NCI-H446 treated with DMSO at 0.1 percent for 48 hours (cell line): ENCODE measurements at places on chromosomes 3 and 15.

- no peak for DNase-seq
These were observed 19.9 kb downstream of the RBPMS2 start for GRCh38 chr15:64755427-64755940.

DNA sequence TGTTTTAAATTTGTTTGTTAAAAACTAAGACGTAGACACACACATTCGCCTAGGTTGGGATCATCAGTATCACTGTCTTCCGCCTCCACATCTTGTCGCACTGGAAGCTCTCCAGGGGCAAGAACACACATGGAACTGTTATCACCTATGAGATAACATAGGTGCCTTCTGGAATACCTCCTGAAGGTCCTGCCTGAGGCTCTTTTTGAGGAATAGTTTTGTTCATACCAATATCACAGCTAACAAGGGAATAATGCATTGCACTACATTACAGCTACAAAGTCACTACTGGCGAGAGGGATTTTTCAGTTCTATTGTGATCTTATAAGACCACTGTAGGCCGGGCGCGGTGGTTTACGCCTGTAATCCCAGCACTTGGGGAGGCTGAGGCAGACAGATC, 29.9 kb downstream of the ZWILCH start:
- no peak for DNase-seq

- no peak for DNase-seq
These were observed 24.3 kb upstream of the SUCLG2 start for GRCh38 chr3:67678665-67679064.

- peak; percentile 69 for DNase-seq
These were observed 212.4 kb downstream of the OPA1 start for GRCh38 chr3:193805448-193805847.

- DNase-seq = no peak
These were observed at the start of gene GHSR for GRCh38 chr3:172447611-172448579. GHSR (minus strand) TSS chr3:172448456; CDS start chr3:172448413, 43 bp downstream.

DNA sequence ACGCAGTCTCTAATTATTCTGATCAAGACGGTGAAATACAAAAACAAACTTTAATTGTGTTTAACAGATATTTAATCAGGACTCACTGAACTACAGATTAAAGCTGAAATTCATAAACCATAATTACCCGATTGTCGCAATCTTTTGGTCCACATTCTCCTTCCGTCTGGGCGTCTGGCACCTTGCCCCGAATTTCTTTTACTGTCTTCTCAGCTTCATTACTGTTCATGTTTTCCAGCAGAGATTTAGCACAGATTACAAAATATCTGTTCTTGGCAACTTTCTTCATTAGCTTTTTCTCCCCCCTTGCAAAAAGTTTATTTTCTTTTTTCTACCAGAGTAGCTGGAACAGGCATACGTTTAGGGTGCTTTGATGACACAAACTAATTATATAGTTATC, 271.4 kb downstream of the TIGIT start:
- no peak for DNase-seq

DNA sequence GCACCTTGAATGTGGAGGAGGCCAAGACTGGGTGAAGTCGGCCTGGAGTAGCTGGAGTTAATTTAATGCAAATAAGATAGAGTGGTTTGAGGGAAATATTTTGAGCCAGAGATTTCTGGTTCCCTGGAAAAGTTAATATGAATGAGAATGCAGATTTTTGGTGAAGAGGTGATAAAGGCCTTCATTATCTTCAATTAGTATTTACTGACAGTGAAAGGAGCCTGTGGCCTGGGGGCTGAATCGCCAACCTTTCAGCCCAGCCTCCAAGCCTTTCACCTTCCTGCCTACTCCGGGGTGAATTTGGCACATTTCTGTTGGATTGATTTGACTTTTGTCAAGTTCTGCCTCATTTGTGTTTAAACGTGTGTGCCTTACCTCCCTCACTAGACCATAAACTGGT, 147.8 kb downstream of the SOX2 start:
- DNase-seq = no peak

- DNase-seq = no peak
These were observed 25.5 kb upstream of the APOD start for GRCh38 chr3:195609229-195609628.

DNA sequence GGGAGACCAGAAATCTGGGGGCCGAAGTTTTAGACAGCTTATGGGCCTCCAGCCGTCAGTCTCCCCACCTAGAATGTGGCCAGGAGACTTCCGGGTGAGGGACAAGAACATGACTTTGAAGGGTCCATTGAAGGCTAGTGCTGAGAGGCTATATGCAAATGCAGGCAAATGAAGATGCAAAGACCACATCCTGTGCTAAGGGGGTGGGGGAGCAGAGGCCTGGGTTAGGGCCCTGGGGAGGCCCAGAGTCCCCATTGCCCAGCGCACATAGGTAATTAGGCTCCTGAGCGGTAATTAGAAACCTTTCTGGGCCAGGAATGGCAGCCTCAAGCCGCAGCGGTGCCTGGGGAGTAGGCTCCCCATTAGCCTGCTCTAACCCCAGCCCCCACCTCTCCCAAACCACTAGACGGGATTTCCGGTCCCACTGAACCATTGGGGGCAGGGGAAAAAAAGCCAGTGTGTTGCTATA, 6.8 kb downstream of the CSK start:
- no peak for DNase-seq

DNA sequence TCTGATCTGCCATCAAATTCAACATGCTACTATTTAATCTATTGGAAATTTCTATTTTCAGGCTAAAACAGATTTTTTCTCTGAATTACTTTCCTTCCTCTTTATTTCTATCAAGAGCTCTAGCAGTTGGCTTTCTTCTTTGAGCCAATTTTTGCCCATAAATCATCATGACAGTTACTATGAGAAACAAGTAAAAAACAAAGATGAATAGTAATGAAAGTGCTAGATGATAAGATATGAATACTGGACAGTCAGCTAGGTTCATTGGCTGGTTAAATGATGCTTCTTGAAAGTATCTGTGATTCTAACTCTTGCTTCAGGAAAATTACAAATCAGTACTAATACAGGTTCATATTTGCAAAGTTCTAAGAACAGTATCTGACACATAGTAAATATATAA, 38.6 kb upstream of the NANOGP8 start:
- DNase-seq = no peak

- no peak for DNase-seq
These were observed 601.6 kb downstream of the UNC13C start for GRCh38 chr15:54579855-54580254.

GRCh38 chr15:70830615-70831014, 23.3 kb downstream of the LARP6 start:
- DNase-seq = no peak

DNA sequence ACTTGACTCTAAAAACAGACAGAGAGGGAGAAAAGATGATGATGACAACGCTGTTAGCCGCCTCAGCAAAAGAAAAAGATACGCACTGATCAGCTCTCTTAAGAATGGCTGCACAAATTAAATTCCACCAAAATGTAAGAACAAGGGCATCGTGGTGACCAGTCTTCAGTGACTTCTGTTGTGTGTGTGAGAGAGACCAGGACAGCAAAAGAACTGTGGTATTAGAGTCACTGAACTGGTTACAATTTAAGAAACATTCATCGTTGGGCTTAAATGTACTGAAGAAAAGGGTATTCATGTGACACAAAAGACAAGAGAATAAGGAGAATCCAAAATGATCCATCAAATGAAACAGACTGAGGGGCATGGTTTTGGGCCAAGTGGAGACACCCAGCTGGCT, 86.5 kb downstream of the SUCLG2 start:
- DNase-seq = no peak

DNA sequence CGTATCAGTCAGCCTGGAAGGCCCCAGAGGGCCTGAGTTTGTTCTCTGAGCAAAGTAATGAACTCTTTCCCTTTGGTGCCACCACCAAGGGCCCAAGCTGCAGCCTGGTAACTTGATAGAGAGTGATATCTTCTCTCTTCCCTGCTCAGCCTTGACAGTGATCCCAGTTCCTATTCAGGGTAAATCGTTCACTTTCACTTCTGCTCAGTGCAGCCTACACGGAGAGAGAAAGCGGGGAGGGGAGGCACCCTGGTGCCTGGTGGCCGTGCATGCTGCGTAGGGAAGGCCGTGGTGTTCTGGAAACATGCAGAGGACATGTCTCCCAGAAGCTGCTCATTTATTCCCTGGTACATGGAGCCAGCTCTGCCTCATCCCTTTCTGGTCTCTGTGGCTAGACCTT, 54.9 kb downstream of the KIF9 start:
- DNase-seq = no peak

DNA sequence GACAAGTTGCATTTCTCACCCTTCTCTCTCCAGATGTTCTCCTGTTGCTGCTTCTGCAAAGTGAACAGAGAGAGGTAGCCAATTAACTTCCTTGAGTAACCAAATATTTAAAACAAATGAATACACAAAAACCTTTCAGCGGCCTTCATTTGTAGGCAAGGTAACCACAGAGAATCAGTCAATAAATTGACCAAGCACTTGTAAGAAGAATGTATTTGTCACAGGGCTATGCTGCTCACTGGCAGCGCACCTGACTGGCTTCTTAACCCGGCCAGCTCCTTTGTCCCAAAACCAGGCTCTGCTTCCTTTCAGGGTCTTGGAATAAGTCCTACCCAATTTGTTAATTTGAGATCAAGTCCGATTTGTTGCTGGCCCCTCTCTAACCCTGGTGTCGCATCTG, 43.5 kb upstream of the STXBP5L start:
- no peak for DNase-seq

- DNase-seq = no peak
These were observed 13.9 kb downstream of the FAM3D start for GRCh38 chr3:58652624-58653023.

GRCh38 chr3:153339065-153339464, 177.0 kb downstream of the RAP2B start:
- DNase-seq = no peak

DNA sequence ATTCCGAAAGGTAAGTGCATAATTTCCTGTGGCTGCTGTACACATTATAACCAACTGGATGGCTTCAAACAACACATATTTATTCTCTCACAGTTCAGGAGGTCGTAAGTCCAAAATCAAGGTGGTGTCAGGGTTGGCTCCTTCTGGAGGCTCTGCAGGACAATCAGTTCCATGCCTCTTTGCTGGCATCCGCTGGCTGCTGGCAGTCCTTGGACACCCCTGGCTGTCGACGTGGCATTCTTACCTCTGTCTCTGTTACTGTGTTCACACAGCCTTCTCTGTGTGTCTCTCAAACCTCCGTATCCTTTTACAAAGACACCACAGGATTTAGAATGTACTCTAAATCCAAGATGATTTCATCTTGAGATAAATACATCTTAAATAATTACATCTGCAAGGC, 398.8 kb upstream of the ATP10A start:
- no peak for DNase-seq

GRCh38 chr3:17367171-17367570, 375.3 kb downstream of the TBC1D5 start:
- no peak for DNase-seq

- no peak for DNase-seq
These were observed 74.0 kb upstream of the TERB2 start for GRCh38 chr15:44882499-44882968.

GRCh38 chr3:146732325-146732724, 127.2 kb upstream of the PLSCR5 start:
- DNase-seq = no peak

- DNase-seq = no peak
These were observed 116.1 kb upstream of the DNAJC19 start for GRCh38 chr3:181105646-181106045.

- no peak for DNase-seq
These were observed 55.2 kb upstream of the SMAD6 start for GRCh38 chr15:66646799-66647198.

GRCh38 chr3:195032955-195033354, 238.0 kb downstream of the XXYLT1 start:
- DNase-seq = no peak

DNA sequence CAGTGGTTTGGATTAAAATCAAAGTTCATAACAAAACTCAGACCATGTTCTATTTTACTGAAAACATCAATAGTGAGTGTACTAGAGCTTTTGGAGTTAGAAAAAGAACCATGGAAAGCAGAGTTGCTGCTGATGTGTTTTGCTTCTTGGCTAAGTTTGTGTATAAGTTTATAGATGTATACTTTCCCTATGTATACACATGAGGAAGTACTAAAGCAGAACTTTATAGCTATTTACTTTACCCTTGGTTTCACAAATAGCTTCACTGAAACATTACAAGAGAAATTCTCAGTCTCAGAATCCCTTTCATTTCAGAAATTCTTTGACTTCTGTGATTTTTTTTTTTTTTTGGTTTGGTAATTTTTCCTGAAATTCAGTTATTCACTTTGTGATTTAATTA, 229.0 kb downstream of the PTPRG start:
- DNase-seq = no peak

DNA sequence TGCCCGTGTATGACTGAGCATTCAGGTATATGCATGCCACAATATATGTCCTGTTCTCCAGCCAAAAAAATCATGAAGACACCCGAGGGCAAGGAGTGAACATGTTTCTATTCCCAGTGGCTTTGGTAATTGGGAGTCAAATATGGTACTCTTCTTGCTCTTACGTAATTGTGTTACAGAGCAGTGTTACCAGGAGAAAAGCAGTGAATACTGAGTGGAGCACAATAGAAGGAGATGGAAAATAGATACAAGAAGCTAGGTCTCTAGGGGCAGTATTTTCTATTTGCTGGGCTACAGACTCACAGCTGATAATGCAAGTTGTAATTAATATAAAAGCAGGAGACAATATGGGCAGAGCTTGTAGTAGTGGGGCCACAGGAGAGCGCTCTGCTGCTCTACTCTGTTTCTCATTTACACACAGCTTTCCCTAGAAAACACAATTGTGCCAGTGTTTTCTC, 13.2 kb downstream of the MEIS2 start:
- DNase-seq = no peak

DNA sequence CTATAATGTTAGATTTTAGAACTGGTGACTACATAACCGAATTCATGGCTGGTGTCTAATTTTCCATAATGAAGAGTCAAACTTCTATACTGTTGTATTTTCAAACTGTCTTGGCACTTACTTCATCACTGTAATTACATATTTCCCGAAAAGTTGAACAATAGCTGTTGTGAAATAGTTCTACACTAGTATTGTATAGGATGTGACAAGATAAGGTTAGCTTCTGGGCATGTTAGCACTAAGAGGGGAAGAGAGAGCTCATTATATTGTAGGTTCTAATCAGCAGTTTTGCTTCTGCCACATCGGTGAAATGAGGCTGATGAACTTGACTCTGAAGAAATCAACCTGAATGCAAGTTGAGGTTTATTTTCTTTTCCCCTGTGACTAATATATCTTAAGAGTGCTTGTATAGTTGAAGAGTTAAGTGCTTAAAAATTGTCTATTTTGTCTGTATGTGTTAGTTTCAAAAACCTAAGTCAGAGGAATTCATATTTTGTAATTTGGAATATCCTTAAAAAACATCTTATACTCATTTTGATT, 8.9 kb downstream of the GYG1 start:
- no peak for DNase-seq

- no peak for DNase-seq
These were observed 4.5 kb downstream of the RAB7A start for GRCh38 chr3:128730471-128730870.

DNA sequence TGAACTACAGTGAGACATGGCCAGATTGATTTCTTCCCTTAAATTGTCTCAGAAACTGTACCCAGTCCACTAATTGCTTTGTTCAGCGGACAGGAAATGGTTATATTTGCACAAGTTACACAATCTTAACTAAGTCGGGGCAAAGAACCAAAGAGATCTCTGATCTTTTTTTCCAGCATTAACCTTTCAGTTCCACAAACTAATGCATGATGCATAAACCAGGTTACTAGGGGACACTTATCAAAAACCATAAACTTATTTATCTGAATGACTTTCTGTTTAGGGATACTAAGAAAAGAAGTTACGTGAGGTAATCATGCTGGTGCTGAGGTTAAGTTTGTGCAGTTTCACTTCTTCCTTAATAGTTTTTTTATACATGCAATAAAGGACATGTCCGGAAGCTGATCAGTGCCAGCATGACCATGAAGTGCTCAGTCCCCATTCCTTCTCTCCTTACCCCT, 22.4 kb downstream of the FNDC3B start:
- DNase-seq = no peak
